ENCODE measurements at places on chromosomes 3 and 15.

DNA sequence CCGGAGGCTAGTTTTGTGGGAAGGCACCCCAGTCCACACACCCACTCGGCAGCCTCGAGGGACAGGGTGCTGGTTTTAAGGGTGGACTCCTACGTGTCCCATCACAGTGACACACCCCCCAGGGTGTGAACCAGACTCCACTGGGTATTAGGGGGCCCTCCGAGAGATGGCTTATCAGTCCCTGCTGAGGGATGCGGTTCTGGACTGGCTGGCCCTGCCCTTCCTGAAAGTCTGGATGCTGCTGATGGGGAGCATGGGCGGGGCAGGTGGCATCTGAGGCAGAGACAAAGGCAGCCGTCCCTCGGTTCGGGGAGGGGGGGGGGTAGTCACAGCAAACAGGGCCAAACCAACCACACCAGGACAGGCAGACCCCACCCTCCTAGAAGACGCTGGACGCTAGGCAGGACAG lies 939 bp upstream of the ULK3 start:
- DNase-seq, result peak; percentile 32

DNA sequence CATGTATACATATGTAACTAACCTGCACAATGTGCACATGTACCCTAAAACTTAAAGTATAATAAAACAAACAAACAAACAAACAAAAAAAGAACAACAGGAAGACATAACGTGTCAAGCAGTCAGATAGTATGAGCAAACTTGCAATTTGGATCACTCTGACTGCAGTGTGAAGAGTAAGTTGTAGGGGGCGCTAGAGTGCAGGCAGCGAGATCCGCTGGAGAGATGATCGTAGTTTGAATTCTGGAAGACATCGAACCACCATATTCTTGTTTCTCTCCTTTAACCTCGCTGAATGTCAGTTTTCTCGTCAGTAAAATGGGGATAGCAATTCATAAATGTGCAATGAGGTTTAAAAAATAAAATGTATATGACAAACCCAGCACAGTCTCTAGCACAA lies 165.2 kb upstream of the LMCD1 start:
- DNase-seq, result no peak

DNA sequence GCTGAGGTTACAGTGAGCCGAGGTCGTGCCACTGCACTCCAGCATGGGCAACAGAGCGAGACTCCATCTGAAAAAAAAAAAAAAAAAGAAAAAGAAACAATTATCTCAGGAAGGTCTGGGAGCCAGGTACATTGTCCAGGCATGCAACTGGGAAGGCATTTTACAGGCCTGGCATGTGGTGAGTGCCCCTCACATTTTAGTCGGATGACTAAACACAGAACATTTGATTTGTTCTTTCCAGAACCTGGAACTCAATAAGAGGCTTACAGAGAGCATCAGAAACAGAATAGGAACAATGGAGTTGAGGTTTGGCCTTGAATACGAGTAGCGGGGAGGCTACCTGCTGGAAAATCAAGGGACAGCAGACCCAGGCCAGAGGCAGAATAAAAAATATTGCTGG lies 33.7 kb upstream of the IGF1R start:
- no peak for DNase-seq

- no peak for DNase-seq
Measured at GRCh38 chr3:72724070-72724469, 124.2 kb downstream of the SHQ1 start.

Data from muscle of leg (tissue), 16 donors.